Omental fat pad (tissue), 4 donors: ENCODE measurements at places on chromosomes 6 and 20. TPM values are rescaled to one million over a fixed set of nuclear protein-coding genes. Genes with fewer than 3 reads are reported as not detected.

Gene ADGRB3
- 0.84 TPM for total RNA-seq

Gene FUT9
- total RNA-seq, result not detected

Gene PRPH2
- 0.47 TPM for total RNA-seq

Gene BPIFB1
- not detected for total RNA-seq

Gene PPP1R16B
- total RNA-seq, result 7.1 TPM

Gene PRR3
- total RNA-seq, result 5.2 TPM

Gene KCNQ5
- total RNA-seq, result not detected

Gene CD164
- 273 TPM for total RNA-seq

Gene CYP39A1
- total RNA-seq, result 4.5 TPM
